ENCODE measurements at places on chromosomes 12 and 14.

DNA sequence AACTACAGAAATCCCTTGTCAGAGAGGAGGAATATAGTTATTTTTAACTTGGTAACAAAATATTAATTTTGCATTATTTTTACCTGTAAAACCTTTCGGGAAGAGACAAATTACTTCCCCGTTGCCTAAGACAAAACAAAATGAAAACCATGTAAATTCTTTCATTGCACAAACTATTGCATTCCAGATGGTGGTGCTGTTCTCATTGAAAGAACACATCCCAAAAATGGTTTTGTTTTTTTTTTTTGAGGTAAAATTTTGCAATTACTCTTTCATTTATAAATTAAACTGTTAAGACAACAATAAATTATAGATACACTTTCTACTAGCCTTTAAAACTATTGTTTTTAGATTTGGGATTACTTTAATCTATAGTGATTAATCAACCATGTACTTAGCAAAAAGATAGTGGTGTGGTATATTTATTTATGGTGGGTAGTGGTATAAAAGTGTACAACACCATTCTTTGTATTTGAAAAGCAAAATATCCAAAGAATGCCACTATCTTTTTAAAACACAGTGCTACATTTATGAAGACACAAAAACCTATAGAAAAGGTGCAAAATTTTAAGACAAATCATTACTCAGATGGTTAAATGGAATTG, 115.5 kb downstream of the SLC38A1 start:
- peak; percentile 13 for DNase-seq

GRCh38 chr12:109677279-109677691, 36.3 kb upstream of the FAM222A start:
- DNase-seq, result no peak

DNA sequence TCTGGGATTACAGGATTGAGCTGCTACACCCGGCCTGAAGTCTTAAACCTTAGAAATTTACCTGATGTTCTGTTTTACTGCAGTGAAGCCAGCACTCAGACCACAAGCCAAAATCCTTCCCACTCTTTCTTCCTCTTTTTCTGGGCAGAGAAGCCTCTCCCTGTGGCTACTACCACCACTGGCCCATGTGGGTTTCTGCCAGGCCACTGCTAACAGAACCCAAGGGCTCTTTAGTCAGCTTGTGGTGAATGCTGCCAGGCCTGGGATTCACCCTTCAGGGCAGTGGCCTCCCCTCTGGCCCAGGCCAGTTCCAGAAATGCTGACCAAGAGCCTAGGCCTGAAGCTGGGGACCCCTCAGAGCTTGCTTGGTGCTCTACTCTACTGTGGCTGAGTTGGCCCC, 35.3 kb downstream of the GAS2L3 start:
- no peak for DNase-seq

- no peak for DNase-seq
These were observed 243.5 kb downstream of the FBXL14 start for GRCh38 chr12:1350934-1351240.

DNA sequence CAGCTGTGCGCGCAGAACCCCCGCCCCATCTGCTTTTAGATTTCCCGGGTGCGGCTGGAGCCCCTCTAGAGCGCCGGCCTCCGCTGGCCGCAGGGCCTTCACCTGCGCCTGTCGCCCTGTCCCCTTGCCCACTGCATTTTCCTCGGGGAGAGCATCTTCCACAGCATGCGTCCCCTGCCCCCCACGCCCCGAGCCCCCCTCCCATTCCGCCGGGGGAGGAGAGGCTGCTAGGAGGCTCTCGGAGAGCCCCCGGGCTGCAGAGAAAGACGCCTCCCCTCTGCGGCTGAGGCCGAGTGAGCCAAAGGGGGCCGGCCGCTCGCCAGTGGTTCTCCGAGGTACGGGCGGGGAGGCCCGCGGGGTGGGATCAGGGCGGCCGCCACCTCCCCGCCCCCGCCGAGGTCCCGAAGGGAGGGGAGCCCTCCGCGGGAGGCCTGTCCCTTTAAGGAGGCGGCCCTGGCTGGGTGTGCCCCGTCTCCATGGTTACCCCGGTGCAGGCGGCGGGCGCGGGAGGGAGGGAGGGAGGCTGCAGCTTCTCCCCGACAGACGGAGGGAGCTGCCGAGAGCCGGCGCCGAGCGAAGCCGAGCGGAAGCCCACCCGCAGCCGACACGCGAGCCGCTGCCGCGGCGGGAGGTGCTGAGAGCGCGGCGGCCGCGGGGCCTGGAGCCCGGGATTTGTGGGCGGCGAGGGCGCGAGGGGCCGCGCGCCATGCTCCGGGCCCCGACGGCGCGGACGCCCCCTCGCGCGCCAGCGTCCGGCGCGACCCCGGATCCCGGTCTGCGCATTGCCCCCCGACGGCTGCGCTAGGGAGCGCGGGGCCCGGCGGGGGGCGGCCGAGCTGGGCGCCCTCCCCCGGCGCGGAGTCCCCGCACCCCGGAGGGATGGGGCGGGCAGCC, at the start of gene KCNH3:
TSS of gene KCNH3 (plus strand) at position 521 of the 894 bp plus-strand sequence. CDS start 387 bp downstream, outside the sequence.
- peak; percentile 91 for DNase-seq

GRCh38 chr14:90900476-90901083, 84.3 kb upstream of the TTC7B start:
- DNase-seq, result peak; percentile 30

GRCh38 chr12:81143057-81143456, 65.2 kb downstream of the ACSS3 start:
- DNase-seq, result no peak

GRCh38 chr12:70823182-70823976, 97.2 kb downstream of the PTPRR start:
- peak; percentile 31 for DNase-seq

DNA sequence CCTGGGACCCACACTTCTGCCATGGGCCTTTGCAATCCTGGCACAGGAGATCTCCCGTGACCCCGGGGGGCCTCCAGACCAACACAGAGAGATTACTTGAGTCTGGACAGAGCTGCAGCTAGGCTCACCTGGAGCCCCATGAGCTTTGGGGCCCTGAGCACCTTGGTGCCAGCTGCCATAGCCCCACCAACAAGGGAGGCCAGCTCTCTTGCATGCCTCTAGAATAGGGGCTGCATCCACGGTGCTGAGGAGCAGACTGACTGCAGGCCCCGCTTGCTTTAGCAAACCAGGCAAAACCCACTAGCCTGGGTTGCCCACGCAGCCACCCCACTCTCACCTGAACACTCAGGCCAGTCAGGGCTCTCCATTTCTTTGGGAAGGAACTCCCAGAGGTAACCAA, 3.7 kb upstream of the OR4N2 start:
- no peak for DNase-seq

DNA sequence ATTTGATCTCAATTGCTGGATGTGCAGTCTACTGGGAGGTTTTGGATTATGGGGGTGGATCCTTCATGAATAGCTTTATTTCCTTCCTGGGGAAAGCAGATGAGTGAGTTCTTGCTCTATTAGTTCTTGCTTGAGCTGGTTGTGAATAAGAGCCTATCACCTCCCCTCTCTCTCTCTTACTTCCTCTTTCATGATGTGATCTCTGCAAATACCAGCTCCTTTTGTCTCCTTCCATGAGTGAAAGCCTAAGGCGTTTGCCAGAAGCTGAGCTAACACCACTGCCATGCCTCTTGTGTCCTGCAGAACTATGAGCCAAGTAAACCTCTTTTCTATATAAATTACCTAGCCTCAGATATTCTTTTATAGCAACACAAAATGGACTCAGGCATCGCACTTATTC, 302.7 kb downstream of the CCER1 start:
- no peak for DNase-seq

- DNase-seq, result no peak
These were observed 194.2 kb downstream of the ADGRD1 start for GRCh38 chr12:131147894-131148293.

DNA sequence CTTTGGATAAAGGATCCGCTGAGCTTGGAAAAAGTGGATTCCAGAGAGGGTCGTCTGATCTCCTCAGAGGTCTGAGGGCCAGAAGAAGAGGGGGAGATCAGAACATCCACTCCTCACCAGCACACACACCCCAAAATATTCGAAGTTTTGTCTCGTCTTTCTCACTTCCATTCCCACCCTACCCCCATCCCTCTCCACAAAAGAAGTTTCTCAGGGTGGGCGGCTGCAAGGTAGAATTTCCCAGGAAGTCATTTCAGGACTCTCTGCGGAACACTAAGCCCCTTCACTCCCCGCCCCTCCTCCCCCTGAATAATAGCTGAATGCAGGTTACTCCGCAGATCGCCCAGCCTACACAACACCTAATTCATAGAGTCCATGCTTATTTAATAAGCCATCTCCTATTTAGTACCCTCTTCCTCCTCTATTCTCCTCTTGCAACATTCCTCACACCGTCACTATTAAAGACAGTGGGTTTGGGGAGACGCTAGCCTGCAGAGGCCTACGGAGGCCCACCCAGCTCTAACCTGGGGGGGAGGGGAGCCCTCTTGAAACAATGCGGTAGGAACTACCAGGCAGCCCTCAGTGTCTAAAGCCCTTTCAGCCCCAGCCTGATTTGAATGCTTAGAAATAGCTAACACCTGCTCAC, 649 bp upstream of the SALL2 start:
- DNase-seq, result no peak

DNA sequence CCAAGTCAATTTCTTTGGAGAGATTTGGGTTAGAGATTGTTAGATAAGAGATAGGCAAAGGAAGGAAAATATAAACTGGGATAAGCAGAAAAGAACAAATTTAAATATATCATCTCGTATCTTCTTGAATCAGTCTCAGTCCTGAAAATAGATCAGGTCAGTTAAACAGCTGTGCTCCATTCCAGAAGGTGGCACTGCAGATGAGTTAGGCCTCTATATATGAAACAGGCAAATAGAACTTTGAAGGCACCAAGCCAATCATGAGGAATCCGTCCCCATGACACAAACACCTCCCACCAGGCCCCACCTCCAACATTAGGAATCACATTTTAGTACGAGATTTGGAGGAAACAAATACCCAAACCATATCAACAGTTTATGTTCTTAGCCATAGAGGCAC, 605.5 kb upstream of the USP15 start:
- DNase-seq, result no peak

- no peak for DNase-seq
These were observed 127.0 kb downstream of the MED13L start for GRCh38 chr12:116150452-116150851.

GRCh38 chr12:57772429-57773322, at the start of gene EEF1AKMT3:
Gene EEF1AKMT3, plus strand, starts transcription at chr12:57772614. Its CDS starts 111 bp downstream, at chr12:57772725.
- peak; percentile 66 for DNase-seq

DNA sequence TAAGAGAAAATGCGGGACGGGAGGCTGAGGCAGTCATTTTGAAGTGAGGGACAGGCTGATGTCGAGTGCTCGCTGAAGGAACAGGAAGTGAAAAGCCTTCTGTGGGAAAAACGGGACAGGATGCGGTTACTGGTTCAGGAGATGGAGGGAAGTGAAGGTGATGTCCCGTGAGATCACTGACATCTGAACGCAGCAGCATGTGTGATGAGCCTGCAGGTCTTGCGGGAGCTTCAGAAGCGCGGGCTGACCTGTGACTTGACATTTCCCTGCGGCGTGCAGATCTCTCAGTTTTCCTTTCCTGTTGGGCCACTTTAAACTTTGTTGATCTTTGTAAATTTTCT, 77.8 kb downstream of the DDX51 start:
- no peak for DNase-seq

- peak; percentile 15 for DNase-seq
These were observed 281.0 kb upstream of the RGS6 start for GRCh38 chr14:71651228-71651627.

GRCh38 chr14:51897791-51898355, 37.5 kb downstream of the GNG2 start:
- no peak for DNase-seq

GRCh38 chr14:74922752-74923401, at the start of gene RPS6KL1:
Gene RPS6KL1, minus strand, starts transcription at chr14:74923260. Its CDS starts 1,719 bp downstream, at chr14:74921541.
- DNase-seq, result peak; percentile 99

- peak; percentile 39 for DNase-seq
These were observed 70.7 kb downstream of the RASSF8 start for GRCh38 chr12:26028953-26029735.

GRCh38 chr12:62860501-62861411, 74.2 kb downstream of the PPM1H start:
- DNase-seq, result no peak

- DNase-seq, result no peak
These were observed 943.8 kb downstream of the SLC16A7 start for GRCh38 chr12:60539592-60539991.

DNA sequence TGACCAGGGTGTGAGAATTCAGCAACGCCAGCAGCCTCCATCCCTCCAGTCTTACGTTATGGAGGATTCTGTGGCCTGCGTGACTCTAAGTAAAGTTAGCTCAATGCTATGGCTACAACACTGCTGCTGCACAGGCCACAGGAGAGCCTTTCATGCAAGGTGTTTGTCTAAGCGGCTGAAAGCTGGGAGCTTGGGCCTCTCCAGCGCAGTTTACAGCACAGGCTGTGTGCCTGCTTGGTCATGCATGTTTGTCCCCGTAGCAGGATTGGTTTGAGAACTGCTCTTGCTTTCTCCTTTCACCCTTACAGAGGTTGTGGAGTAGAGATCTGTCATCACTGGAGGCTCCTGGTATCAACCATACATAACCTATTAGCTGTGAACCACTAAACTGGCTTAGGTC, 113.1 kb upstream of the TMCC3 start:
- DNase-seq, result no peak

DNA sequence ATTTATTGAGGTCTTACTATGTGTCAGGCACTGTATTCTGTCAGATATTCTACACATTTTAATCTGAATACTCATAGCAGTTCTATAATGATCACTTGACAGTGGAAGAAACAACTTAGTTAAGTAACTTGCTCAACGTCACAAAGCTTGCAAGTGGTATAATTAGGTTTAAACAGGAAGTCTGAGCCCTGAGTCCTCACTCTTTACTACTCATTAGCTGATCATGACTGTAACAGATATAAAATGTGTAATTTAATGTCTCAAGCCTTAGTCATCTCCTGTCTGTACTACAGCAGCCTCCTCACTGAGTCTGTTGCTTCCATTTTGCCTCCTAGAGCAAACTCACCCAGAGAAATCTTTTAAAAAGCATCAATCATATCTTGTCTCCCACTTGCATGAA, 38.9 kb downstream of the PPP4R4 start:
- no peak for DNase-seq

- DNase-seq, result peak; percentile 78
These were observed 16.1 kb upstream of the TSPAN9 start for GRCh38 chr12:3061059-3061458.

DNA sequence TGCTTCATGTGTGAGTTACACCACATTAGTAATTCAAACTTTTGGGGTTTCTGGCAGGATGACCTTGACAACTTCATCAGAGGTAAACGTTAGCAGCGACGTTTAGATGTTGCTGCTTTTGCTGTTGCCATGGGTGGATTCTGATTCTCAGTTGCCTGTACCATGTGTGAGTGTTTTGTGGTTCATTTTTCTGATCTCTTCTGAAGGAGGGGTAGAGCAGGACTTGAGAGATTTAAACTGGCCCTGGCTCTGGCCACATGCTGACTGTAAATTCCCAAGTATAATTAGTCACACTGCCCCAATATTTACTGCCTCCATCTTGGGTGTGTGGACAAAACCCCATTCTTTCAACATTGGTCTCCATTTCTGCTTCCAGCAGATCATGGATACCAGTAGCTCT, 110.4 kb downstream of the ETV6 start:
- DNase-seq, result no peak

GRCh38 chr12:70744178-70744577, 106.9 kb upstream of the PTPRB start:
- no peak for DNase-seq

- DNase-seq, result no peak
These were observed 1.3 kb downstream of the DDN start for GRCh38 chr12:48997719-48998496.

- peak; percentile 46 for DNase-seq
These were observed 69.9 kb upstream of the CNTN1 start for GRCh38 chr12:40622246-40622838.

Data from cerebellum (tissue), 4 donors.